ENCODE measurements at places on chromosomes 7 and 10.
A peak's percentile ranks its signal among the peaks of the same experiment; 100 is the strongest.

DNA sequence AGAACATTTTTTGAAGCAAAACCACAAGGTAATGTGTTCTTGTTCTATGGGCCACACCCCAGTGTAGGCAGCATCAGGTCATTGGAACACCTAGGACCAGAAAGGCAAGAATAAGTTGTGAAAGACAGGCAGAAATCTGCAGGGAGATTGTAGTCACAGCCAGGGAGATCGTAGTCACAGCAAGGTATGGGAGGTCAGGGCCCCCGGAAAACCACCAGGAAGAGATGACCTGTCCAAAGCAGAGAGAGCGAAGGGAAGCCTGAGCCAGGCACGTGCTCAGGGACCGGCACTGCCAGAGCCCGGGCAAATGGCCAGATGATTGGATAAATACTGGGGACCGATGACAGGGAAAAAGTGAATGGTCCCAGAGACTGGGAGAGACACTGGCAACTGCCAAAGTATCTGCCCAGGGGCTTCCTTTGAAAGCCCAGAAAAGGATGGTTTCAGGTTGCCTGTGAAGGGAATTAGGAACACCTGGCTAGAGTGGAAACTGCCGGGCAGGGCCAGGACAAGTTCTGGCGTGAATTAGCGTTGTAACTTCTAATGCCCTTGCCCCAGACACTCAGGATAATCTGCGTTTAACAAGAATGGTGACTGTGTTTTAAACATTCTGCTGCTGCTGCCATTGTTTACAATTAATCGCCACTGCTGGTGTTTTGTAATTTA is 3.9 kb upstream of the NOBOX start:
- no peak for DNase-seq

- DNase-seq = no peak
Measured at GRCh38 chr7:95424716-95425115, 10.1 kb downstream of the PON2 start.

DNA sequence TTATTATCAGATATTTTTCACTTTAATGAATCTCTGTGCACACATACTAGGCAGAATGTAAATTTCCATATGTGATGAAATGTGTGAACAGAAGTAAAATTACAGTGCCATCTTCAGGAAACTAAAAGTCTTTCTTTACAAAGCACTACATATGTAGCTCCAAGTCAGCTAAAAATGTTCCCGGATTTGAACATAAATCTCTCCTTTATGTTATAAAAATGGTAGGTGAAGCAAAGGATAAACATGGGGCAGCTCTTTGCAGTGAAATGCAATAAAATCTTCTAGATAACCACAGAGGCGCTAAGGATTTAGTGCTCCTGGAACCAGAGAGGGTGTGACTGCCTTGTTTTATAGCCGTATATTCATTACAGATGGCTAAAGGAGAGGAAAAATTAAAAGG is 104.9 kb upstream of the C7orf33 start:
- no peak for DNase-seq

- DNase-seq = peak; percentile 71
Measured at GRCh38 chr7:66741710-66742049, 1.1 kb downstream of the RABGEF1 start.

GRCh38 chr10:77398558-77398957 is 239.1 kb downstream of the KCNMA1 start:
- no peak for DNase-seq

GRCh38 chr10:103580011-103580410 is 86.5 kb downstream of the NEURL1 start:
- no peak for DNase-seq

GRCh38 chr7:35533902-35534301 is 161.0 kb downstream of the HERPUD2 start:
- no peak for DNase-seq

DNA sequence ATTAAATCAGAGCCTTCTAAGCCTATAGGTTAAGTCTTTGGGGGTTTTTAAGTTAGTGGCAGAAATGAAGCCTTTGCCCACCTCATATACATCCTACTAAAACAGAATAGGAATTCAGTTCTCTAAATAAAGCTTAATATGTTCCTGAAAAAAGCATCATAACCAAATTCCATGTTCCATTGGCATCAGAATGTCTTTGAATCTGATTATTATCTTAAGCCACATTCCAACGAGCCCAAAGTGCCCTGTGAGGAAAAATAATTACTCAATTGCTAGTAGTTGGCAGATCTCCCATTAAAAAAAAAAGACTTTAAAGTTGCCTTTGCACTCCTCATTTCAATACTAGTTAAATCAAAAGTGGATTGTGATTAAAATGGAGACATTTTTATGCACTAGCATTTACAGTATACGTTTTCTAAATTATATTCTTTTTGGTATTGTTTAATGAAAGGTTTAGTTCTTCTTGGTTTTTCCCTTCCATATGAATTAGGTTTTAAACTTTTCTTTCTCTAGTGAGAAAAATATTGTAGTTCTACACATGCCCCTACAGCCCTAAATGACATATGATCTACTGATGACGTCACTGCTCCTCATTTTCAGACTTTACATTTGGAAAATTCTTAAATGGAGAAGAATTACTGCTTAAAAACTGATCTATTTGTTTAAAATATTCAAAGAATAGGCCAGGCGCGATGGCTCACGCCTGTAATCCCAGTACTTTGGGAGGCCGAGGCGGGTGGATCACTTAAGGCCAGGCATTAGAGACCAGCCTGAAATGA is 54.3 kb upstream of the CABCOCO1 start:
- no peak for DNase-seq

DNA sequence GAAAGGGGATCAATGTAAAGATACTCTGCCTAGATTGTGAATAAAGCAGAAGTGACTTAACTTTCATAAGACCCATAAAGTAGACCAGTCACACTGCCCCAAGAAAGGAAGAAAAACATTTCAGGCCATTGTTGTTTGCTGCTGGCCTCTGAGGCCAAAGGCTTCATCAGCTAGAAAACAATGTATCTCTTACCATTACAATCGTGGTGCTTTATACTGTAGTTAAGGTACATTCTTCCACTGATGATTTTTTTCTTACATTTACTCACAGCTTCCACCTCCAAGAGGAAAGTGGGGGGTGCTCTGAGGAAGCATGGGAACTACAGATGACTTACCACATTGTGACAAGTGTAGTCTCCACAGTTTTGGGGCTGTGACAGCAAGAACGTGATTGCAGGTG is 68.6 kb downstream of the NRG3 start:
- no peak for DNase-seq

- no peak for DNase-seq
Measured at GRCh38 chr10:35268323-35268722, 68.0 kb upstream of the CCNY start.

DNA sequence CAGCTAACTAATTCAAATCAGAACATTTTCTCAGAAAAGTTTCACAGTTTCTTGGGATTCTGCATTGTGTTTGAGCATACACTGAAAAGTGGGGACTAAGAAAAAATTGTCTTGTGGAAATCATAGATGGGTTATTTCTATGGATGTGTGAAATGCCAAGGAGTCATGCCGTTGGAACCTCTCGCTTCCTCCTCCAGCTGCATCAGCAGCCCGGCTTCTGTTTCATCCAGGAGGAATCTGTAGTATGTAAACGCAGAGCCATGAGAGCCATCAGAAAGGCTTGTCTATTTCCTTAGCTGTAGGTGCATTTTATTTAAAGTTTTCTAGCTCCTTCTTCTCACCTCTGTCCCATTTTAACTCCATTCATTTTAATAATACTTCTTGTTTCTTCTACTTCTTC is 1144.1 kb downstream of the GATA3 start:
- DNase-seq = peak; percentile 2

- no peak for DNase-seq
Measured at GRCh38 chr10:74883428-74883827, 57.0 kb downstream of the KAT6B start.

DNA sequence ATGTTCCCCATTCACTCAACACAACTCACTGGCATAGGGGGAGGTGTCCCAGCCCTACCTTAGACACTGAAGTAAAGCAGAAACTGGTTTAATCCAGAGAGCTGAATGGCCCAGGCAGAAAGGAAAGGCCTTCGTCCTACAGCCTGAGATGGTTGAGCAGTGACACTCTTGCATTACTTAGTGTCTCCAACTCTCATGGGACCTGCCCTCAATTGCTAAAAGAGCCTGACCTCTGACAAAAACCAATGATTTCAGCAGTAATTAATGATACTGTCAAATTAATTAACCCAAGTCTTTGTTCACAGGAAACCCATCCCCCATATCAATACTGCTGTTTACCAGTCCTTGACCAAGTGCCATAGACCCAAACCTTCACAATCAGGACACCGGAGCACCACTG is 48.6 kb downstream of the ICA1 start:
- no peak for DNase-seq

DNA sequence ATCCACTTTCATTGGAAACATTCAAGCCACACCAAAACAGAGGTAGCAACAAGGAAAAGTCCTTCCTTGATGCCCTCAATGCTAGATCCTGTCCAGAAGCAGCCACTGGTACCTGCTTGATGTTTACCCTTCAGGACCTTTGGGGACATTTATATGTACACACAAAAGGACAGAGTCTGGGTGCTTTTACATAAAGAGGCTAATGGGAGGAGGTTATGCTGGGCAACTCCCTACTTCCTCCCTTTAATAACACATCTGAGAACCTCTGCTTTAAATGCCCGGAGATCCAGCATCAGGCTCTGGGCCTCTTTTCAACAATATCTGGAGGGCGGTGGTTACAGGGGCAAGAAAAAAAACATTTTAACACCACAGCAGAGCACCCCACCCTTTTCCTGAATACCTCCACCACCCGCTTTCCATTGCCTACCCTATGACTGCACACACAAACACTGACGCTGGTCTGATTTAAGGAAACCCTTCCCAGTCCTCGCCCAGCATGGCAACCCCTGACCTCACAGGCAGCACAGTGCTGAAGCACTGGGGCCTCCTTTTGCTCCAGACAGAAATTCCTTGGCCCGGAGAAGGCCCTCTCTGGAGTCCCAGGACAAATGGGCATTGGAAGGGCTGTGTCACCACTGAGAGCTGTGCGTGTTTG is 39.3 kb upstream of the DUSP5 start:
- no peak for DNase-seq

DNA sequence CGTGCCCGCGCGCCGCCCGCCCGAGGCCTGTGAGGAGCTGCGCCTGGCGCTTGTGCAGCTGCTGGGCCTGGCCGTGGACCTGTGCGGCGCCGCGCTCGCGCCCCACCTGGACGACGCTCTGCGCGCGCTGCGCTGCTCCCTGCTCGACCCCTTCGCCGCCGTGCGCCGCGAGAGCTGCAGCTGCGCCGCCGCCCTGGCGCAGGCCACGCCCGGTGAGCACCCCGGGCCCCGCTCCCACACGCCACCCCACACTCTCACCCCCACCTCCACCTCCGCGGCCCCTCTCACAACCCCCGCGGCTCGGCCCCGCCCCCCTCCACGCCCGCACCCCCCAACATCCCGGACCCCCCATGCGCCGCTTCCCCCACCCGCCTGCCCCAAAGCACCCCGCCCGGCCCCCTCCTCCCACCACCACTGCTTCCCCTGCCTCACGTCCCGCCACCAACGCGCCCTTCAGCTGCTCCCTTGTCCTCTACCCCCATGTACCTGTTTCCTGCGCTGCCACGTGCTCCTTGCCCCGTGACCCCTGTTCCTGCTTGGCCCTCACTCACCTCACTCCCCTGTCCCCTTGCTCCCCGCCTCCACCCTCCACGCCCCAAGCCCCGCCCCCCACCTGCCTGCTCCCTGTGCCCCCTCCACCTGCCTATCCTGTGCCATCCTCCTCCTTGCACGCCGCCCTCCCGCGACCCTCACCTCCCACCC is at the start of gene PRKAR1B:
TSS of gene PRKAR1B (minus strand) at position 178 of the 702 bp plus-strand sequence. CDS start 15,776 bp downstream, outside the sequence.
- DNase-seq = peak; percentile 43

- no peak for DNase-seq
Measured at GRCh38 chr10:10794046-10794445, 223.6 kb upstream of the CELF2 start.

- no peak for DNase-seq
Measured at GRCh38 chr10:46306516-46307184, 19.9 kb downstream of the ANTXRL start.

- no peak for DNase-seq
Measured at GRCh38 chr10:90289037-90289436, 568.8 kb downstream of the HTR7 start.

DNA sequence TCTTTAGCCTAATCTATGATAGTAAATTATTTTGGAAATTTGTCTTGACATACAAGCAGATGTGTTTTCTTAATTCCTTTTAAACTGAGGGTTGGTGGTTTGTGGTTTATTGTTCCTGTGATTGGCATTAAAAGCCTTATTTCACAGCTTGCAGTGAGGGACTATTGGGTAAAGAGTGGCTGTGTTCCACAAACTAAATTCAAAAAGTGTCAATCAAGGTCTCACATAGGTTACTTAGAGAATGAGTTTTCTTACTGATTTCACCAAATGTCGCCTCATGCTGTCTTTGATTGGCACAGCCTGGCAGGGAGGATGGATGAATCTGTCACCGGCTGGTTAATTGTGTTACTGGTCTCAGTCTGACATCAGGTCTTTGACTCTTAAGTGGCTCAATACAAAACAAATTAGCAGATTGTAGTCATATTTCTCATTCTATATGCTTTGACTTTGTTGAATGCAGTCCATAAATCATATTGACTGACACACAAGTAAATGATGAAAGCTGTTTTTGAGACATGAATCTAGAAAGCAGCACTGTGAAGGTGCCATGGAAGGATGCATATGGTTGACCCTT is 66.8 kb upstream of the CYP26C1 start:
- no peak for DNase-seq

DNA sequence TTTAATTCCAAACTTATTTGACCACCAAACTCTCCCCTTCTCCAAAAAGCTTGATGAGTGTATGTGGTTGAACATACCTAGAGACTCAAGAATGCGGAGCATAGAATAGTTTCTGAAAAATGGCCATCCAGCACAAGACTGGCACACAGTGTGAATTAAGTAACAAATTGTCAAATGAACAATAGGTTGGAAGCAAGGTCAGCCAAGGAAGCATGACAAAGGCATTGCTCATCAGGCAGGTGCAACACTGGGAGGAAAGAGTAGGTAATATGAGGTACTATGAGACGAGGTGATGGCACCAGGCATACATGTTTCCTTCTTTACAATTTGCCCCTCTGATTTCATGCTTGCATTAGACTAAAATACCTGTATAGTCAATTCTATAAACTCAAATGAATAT is 73.7 kb downstream of the DKK1 start:
- DNase-seq = no peak

- no peak for DNase-seq
Measured at GRCh38 chr10:110074298-110074697, 66.5 kb downstream of the ADD3 start.

GRCh38 chr10:128866551-128866950 is 600.5 kb upstream of the MGMT start:
- no peak for DNase-seq

DNA sequence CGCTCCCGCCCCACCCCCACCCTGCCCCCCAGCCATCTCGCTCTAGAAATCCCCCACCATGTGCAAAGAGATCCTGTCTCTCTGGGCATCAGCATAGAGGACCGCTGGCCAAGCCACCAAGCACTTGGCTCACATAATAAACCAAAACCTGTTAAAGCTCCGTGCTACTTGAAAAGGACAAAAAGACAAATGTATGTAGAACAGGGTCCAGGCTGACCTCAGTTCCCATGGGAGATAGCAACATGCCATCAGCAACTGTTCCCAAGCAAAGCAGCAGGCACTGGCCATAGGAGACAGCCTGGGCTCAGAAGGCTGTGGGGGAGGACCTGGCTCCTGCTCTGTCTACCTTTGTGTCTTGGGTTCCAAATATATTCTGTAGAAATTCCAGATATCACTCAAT is 38.4 kb upstream of the GDF10 start:
- no peak for DNase-seq

GRCh38 chr7:55589905-55590304 is 17.6 kb upstream of the VOPP1 start:
- DNase-seq = no peak

- no peak for DNase-seq
Measured at GRCh38 chr7:26117142-26117807, 34.7 kb upstream of the NFE2L3 start.
